ENCODE measurements at places on chromosomes 4 and X. TPM values are rescaled to one million over a fixed set of nuclear protein-coding genes. Genes with fewer than 3 reads are reported as not detected.

ANXA3 gene
- 248 TPM for total RNA-seq

FRMD7 gene
- total RNA-seq = not detected

MEPE gene
- not detected for total RNA-seq

FAM133A gene
- total RNA-seq = not detected

NAA10 gene
- total RNA-seq = 166 TPM

MUC7 gene
- not detected for total RNA-seq

UGT2B10 gene
- total RNA-seq = not detected

ASMT gene
- total RNA-seq = not detected

RAB41 gene
- not detected for total RNA-seq

HEPH gene
- 1.5 TPM for total RNA-seq

HSPA4L gene
- 9.8 TPM for total RNA-seq

KCNIP4 gene
- total RNA-seq = not detected

KCND1 gene
- total RNA-seq = not detected

LNX1 gene
- total RNA-seq = 3.0 TPM

SLC25A4 gene
- 19.3 TPM for total RNA-seq

SLC2A9 gene
- 2.5 TPM for total RNA-seq
